ENCODE measurements at places on chromosomes 6 and 20.

DNA sequence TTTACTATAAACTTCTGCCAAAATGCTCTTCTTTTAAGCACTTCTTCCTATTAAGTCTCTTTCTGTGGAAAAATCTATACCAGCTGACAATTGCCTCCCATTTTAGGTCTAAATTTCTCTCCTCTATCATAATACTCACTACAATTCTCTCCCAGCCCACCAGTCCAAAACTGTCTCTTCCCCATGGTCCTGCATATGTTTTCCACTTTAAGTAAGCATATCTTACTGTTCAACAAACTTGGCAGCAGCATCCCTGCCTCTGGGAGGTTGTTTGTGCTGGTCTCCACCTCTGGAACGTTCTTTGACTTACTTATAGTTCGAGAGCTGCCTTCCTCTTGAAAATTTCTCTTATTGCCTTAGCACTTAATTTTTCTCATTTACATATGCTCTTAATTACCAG lies 180.5 kb downstream of the COL12A1 start:
- DNase-seq: no peak

DNA sequence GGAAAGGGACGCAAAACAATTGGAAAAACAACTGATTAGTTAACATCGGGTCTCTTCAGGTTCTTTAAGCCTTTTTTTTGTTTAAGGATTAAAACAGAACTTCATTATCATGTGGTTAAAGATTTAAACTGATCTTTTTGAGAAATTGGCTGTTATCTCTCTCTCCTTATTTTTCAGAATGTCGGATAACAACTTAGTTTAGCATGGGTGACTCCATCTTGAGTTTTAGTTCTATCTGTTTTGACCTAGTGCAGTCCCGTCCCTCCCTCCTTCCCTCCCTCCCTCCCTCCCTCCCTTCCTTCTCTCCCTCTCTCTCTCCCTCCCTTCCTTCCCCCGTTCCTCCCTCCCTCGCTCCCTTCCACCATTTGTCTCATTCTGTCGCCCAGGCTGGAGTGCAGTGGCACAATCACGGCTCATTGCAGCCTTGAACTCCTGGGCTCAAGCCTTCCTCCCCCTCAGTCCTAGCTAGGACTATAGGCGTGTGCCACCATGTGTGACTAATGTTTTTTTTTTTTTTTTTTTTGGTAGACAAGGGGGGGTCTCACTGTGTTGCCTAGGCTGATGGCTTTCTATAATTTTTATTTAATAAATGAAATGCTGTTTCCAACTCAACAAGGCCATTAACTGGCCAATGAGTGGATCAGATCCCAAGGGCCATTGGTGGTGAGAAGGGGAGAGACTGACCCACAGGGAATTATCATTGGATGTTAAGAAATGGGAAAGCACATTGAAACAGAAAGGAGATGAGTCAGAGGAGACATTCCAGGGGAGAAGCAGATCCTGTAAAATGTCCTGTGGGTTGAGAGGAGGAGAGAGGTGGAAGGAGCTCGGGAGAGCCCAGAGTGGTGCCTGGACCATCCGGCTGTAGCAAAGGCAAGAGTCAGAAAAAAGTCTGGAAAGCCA lies 13.6 kb downstream of the BAK1 start:
- DNase-seq: no peak

- DNase-seq: no peak
Observed at GRCh38 chr20:8404912-8405635, 273.0 kb downstream of the PLCB1 start.

- DNase-seq: no peak
Observed at GRCh38 chr20:44089987-44090674, 96.9 kb downstream of the JPH2 start.

- DNase-seq: no peak
Observed at GRCh38 chr6:92047152-92047850, 1372.1 kb downstream of the EPHA7 start.

DNA sequence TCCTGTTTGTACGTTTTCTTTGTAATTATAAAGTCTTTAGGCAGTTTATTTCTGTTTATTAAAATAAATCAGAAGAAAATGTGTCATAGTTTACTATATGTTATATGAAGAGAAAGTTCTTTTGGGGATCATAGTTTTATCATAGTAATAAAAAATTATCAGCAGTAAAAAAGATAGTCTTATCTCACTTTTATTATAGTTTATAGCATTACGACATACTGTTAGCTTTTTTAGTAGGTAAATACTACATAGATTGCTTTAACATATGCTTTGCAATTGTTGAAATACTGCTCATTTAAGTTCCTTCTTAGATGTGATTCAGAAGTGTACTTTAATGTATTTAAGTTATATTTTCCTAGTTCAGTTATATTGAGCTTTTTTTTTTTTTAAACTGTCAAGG lies 13.9 kb downstream of the QKI start:
- no peak for DNase-seq

GRCh38 chr6:36129941-36130666 lies at the start of gene MAPK13:
Gene MAPK13, plus strand, starts transcription at chr6:36130513. Its CDS starts 70 bp downstream, at chr6:36130583.
- no peak for DNase-seq

GRCh38 chr6:133978896-133979240 lies 25.8 kb downstream of the TBPL1 start:
- no peak for DNase-seq

GRCh38 chr20:16951876-16952275 lies 203.7 kb downstream of the OTOR start:
- DNase-seq: no peak

DNA sequence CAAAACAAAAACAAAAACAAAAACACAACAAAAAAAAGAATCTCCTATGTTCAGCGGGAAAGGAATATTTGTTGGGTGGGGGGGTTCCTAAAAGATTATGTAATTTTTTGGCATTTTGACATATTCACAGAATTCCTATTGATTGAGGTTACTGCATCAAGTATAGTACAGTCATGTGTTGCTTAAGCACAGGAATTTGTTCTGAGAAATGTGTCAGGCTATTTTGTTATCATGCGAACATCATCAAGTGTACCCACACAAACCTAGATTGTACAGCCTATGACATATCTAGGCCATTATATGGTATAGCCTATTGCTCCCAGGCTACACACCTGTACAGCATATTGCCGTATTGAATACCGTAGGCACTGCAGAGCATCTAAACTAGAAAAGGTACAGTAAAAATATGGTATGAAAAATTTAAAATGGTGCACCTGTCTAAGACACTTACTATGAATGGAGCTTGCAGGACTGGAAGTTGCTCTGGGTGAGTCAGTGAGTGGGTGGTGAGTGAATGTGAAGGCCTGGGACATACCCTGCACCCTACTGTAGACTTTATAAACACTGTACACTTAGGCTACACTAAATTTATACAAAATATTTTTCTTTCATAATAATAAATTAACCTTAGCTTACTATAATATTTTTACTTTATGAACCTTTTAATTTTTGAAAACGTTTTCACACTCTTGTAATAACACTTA lies 110.6 kb downstream of the CDKAL1 start:
- no peak for DNase-seq

DNA sequence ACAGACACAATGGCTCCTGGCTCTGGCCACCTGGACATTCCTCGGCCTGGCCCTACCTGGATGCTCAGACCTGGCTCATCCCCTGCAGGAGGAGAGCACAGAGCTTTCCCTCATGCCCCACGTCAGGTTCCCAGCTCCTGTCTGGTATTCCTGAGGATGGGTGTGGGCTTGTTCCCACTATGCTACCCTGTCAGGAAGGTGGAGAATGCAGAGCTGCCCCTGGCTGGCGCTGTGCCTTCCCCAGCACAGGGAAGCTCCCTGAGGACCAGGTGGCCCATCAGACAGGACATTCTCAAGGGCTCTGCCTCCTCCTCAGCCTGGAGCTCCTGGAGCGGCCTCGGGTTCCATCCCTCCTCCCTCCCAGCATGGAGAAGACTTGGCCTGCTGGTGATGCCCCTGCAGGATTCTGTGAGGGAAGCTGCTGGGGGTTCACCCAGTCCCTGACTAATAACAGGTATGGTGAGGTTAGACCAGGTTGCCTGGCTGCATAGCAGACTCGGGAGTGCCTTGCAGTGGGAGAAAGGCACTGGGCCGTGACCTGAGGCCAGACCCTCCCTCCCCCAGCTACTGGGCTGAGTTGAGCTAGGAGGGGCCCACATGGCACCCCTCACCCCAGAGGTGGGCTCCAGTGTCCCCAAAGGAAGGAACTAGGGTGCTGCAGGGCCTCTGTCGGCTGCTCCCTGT lies 156.0 kb upstream of the MLN start:
- DNase-seq: no peak

DNA sequence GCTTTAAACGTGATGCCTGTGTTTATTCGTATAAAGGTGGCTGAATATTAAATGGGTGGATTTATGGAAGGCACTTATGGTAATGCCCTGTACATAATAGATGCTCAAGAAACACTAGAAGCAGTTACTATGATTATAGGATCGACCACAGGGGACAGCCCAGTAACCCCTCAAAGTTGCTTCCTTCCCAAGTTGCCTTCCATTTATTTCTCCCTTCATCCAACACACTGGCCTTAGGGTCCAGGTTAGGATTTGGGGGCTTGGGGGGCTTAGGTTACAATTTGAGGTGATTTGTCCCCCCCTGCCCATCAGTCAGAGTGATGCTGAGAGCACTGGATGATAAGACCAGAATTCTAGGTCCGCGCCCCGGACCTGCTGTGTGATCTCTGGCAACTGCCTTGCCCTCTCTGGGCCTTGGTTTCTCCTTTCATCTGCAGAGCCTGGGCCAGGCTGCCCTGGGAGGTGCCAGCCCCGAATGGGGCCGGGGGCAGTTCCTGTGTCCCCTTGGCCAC lies 101.5 kb downstream of the CEBPB start:
- DNase-seq: no peak

- no peak for DNase-seq
Observed at GRCh38 chr6:101545191-101545590, 151.7 kb downstream of the GRIK2 start.

- DNase-seq: no peak
Observed at GRCh38 chr6:37187321-37188022, 17.5 kb downstream of the PIM1 start.

DNA sequence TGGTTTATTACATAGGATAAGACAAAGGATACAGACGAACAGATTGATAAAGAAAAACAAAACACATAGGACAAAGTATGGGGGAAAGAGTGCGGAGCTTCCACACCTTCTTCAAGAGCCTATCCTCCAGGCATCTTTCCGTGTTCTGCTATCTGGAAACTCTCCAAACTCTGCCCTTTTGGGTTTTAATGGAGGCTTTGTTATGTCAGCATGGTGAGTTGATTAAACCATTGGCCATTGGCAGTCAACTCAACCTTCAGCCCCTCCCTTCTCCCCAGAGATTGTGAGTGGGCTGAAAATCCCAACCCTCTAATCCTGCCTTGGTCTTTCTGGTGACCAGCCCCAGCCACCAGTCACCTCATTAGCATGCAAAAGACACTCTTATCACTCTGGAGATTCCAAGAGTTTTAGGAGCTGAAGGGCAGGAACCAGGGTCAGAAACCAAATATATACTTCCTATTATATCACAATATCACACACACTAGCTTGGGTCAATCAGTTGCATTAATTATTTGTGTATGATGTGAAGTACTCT lies 23.8 kb downstream of the HLA-DOB start:
- DNase-seq: no peak

All from stimulated activated CD8-positive, alpha-beta memory T cell treated with anti-CD3 and anti-CD28 coated beads, Interleukin-12 subunit alpha, Interleukin-12 subunit beta, amount 100 ng/mL, for 1 hour (primary cell).